Pericardium fibroblast (primary cell): ENCODE measurements at places on chromosomes 11 and 22. TPM values are rescaled to one million over a fixed set of nuclear protein-coding genes. Genes with fewer than 3 reads are reported as not detected.

The SLC43A1 gene
- 16.6 and 29.5 TPM in 2 replicates for total RNA-seq

The WBP2NL gene
- total RNA-seq, result not detected in 2 replicates

The TSPAN32 gene
- 0.82 TPM in 1 of 2 replicates, not detected in the other for total RNA-seq

The RNF214 gene
- total RNA-seq, result 6.9 and 9.4 TPM in 2 replicates

The RNASEH2C gene
- total RNA-seq, result 52.8 and 80.4 TPM in 2 replicates
